ENCODE measurements at places on chromosomes 6 and 20.

- DNase-seq = no peak
Measured at GRCh38 chr6:156963712-156964700, 186.8 kb downstream of the ARID1B start.

DNA sequence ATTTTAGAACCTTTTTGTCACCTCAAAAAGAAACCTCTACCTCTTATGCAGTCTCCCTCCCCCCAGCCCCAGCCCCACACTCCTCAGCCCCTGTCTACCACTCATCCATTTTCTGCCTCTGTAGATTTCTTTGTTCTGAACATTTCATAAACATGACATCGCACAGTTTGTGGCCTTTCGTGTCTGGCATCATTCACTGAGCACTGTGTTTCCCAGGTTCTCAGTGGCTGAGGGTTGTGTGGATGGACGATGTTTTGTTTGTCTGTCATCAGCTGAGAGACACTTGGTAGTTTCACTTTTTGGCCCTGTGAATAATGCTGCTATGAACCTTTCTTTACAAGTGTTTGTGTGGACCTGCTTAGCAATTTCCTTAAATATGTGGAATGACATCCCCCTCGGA, 64.5 kb downstream of the FAM120B start:
- no peak for DNase-seq

DNA sequence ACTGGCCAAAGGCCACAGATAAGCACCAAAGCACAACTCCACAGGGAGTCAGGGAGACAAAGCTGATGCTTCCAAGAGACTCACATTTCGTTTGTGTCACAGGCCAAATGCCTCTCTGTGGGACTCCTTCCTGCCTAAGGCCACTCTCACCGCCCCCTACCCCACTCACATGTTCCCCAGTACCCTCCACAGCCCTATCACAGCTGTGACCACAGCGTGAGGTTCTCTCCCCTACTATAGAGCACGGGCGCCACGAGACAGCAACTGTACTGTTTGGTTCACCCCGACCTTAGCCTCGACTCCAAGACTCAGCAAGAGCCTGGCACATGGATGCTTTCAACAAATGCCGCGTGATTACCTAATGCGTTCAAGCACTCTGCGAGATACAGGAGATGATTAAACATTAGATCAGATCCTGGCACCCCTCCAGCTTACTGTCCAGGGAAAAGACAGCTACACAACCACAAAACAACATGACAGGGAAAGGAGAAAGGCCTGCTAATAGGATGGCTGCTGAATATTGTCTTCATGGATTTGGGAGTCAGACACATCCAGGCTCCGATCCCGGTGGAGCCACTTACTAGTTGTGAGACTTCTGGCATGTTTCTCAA, 105.5 kb downstream of the AGPAT4 start:
- DNase-seq = no peak

DNA sequence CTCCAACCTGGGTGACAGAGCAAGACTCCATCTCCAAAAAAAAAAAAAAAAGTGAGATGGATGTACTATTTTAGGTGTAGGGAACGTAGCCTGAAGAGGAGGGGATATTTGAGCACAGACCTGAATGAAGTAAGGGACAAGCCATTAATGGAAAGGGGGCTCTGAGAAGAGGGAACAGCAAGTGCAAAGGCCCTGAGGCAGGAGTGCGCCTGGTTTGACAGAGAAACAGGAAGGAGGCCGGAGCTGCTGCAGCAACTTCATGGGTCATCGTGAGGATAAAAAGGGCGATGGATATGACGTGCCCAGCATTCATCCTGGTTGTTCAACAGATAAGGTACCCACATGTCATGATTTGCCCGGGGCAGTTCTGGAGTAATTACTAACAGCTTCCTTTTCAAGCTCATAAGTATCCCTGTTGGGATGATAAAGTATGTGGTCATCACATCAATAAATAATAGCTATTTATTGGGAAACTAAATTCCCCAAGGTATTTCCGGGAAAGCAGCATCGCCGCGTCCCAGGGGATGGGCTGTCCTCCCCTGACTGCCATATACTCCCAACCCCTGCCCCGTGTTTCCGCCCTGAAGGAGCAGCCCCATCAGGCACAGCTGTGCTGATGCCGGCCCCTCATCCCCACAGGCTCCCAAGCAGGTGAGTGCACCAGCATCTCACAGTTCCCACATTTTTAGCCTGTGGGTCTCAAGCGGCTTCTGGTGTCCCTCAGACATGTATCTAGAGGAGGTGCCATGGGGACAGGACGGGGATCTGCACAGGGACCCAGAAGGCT, 43.4 kb downstream of the DLGAP4 start:
- DNase-seq = no peak

DNA sequence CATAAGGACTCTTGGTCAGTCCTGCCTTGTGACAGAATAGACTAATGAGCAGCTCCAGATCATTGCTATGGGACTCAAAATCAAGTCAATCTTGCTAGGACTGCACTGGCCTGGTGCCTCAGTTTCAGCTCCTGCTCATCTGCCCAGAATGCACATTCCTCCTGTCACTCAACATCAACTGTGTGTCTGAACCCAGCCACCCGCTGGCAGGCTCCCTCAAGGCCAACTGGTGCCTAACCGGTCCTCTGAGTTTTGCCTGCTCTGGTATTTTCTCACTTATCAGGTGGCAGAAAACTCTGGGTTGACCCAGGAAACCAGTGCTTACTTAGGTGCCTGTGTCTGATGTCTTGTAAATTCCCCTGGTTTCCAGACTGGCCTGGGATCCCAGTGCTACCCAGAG, 297.7 kb downstream of the DHX35 start:
- DNase-seq = no peak

DNA sequence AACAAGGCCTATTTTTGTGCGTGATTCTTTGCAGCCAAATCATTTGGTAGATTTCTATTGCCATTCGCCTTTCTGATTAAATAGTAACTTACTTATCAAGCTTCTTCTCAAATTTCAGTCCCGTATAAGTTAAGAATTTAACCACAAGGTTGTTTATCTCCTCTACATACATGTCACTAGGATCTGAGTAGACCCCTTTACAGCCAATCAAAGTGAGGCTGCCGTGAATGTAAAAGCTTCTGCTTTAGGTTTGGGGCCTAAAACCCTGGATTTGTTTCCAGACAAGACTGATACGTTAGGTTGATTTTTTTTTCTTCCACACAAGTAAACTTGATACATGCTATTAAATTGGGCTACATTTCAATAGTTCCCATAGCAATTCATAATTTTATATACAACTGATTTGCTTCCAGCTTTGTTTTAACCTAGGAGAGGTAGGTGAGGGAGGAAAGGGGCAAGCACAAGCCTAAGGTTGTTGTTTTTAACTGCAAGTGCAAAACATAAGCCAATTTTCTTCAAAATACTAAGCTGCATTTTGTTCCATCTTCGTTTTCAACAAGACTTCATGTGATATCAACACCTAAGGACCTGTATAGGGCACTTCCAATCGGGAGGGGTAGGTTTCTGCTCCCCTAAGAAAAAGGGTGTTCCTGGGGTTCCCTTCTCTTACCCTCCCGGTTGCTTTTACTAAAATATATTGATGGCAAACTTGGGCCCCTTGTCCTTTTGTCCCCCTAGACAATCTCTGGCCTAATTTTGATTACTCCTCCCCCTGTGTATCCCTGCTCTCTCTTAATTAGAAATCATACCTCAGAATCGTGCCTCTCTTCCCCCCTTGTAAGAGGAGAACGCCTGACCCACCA, 1.7 kb downstream of the RANBP9 start:
- no peak for DNase-seq

GRCh38 chr6:126537061-126537816, 197.3 kb downstream of the CENPW start:
- no peak for DNase-seq

DNA sequence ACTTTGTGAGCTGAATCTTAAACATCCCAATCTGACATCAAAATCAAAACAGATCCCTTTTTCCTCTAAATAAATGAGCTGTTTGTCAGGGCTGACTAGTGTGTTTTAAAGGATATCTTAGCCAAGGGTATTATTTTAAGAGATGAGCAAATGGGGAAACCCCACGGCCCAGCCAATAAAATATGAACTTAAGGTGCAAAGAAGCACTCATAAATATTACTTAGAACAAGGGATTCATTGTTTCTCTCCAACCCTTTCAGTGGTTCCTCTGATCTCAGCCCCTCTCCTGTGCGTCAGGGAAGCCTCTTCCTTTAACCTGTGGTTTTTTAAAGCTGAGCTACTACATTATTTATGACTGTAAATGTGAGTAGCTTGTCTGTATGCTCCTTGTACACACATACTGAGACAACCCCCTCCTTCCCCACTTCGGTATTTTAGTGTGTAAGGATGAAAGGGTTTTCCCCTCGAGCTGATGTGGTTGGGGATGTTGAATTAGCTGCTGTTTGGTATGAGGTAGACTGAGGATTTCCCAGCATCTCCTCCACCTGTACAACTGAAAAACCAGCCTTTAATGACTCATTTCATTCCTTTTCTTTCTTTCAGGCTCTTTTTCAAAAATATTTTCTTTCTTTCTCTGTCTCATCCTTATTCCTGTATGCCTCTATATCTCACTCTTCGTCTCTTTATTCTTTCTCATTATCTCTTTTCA, 6.5 kb downstream of the BMP5 start:
- no peak for DNase-seq

Data from hypothalamus (tissue), 51 donors.